ENCODE measurements at places on chromosomes 6 and 20.
A peak's percentile ranks its signal among the peaks of the same experiment; 100 is the strongest.

DNA sequence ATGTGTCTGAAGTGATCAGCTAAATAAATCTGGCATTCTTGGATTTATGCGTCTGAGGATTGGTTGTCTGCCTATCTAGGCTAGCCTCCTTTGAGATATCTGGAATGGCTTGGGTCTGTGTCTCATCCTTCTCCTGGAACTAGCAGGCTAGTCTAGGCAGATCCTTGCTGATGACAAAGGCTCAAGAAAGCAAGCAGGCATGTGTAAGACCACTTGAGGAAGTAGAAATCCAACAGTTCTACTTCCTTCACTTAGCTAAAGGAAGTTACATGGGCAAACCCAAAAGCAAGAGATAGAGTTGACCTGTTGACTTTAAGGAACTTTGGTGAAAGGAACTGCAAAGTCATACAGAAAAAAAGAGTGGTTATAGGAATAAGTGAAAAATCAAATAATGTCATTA lies 672.6 kb downstream of the MAFB start:
- no peaks in the 10 kb centered on the region for H3K36me3 ChIP-seq
- H3K4me3 ChIP-seq, result no peak overlapping the region
- no peak for DNase-seq
- peak overlapping the region; percentile 2 for H3K27ac ChIP-seq
- no peaks in the 10 kb centered on the region for H3K27me3 ChIP-seq
- H3K4me1 ChIP-seq, result no peaks in the 10 kb centered on the region

DNA sequence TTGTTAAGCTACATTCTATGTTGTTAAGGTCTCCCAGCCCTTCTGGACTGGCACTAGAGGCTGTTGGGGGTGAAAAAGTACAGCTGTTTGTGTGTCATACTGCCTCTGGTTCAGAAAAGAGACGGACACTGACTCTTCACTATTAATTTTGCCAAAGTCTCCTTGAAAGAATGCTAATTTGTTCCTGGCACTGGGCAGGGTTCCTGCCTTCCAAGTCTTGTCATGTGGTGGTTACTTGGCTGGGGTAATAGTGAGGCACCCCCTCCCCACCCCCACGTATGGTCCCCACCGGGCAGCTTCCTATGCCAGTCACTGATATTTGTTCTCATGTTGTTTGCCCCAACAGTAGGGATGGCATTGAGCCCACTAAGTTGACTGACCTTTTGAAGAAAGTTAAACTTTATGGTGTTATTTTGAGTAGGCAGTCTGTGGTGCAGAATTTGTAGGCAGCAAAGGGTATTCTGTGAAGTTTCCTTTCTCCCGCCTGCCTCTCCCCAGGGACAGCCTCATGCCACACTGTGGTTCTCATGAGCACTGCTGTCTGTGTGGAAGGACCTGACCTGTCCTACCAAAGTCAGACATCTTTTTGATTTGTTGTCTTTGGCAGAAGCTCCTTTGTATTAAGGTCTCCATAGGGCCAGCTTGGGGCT lies 8.7 kb downstream of the CDS2 start:
- H3K4me3 ChIP-seq, result no peak overlapping the region
- H3K4me1 ChIP-seq, result peaks cover 3% of the 10 kb centered on the region

GRCh38 chr20:46013322-46013828 lies 4.7 kb downstream of the MMP9 start:
- peaks cover 14% of the 10 kb centered on the region for H3K4me1 ChIP-seq
- H3K27ac ChIP-seq, result no peak overlapping the region
- H3K4me3 ChIP-seq, result no peak overlapping the region
- no peak for DNase-seq
- peaks cover 32% of the 10 kb centered on the region for H3K27me3 ChIP-seq

GRCh38 chr6:101747160-101747559 lies 353.7 kb downstream of the GRIK2 start:
- no peaks in the 10 kb centered on the region for H3K4me1 ChIP-seq
- DNase-seq, result no peak
- no peak overlapping the region for H3K4me3 ChIP-seq
- no peak overlapping the region for H3K27ac ChIP-seq

- H3K27me3 ChIP-seq, result no peaks in the 10 kb centered on the region
- no peak for DNase-seq
Measured at GRCh38 chr6:127457456-127458064, 1.6 kb downstream of the KIAA0408 start.

- no peak for DNase-seq
- peak overlapping the region; percentile 76 for H3K27ac ChIP-seq
- no peaks in the 10 kb centered on the region for H3K36me3 ChIP-seq
- no peaks in the 10 kb centered on the region for H3K27me3 ChIP-seq
- H3K4me3 ChIP-seq, result no peak overlapping the region
Measured at GRCh38 chr20:44720997-44721784, 6.0 kb downstream of the CCN5 start.

DNA sequence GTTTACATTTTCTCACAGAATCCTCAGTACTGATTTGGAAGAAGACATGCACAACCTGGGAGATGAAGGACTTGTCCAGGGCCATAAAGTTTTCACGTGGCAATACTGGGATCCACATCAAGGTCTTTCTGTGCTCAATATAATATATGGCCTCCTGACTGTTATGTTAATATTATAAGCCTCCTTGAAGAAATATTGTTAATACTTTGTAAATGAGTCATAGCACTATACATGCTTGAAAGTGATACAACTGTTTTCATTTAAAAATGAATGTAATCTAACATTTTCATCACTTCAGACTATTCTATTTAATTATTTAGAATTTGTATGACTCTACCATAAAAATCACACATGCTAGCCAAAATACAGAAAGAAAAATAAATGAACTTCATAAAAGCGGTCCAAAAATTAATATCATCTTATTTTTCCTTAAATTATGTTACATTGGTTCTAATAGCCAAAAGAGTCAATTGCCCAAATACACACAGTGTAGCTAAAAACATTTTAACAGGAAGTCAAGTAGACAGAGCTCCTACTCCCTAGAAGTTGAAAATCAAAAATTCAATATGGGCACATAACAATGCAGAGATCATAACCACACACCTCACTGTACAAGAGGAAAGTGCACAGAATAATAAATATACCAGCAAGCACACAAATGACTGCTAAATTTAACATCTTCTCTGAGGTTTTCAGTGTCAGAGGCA lies 188.0 kb upstream of the HDDC2 start:
- no peaks in the 10 kb centered on the region for H3K27me3 ChIP-seq
- H3K27ac ChIP-seq, result no peak overlapping the region
- no peak overlapping the region for H3K4me3 ChIP-seq
- DNase-seq, result no peak

DNA sequence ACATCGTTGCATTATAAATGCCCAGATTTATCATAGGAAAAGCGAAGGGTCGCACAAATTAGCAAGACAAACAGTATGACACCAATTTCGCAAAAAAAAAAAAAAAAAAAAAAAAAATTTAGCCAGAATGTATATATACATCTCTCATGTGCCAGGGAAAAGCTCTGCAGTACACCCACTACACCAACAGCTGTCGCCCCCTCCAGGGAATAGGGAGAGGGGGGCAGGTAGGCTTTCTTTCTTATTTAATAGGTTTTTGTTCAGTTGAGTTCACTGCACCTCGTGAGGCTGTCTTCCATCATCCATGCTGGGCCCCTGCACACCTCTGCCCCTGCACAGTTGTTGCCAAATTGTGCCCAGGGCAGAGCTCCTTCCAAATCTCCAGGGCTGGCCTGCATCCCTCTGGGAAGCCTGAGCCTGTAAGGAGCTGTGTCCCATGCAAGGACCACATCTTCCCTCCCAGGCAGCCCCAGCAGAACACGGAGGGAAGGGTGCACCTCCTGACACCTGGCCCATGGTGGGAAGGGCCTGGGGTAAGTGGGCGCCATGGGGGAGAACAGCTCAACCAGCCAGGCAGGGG lies 85.4 kb downstream of the NINL start:
- no peak overlapping the region for H3K27ac ChIP-seq
- H3K27me3 ChIP-seq, result no peaks in the 10 kb centered on the region
- no peaks in the 10 kb centered on the region for H3K4me1 ChIP-seq
- H3K36me3 ChIP-seq, result no peaks in the 10 kb centered on the region

GRCh38 chr6:133408132-133408531 lies 167.0 kb downstream of the EYA4 start:
- no peak overlapping the region for H3K27ac ChIP-seq
- DNase-seq, result no peak
- no peaks in the 10 kb centered on the region for H3K4me1 ChIP-seq
- no peaks in the 10 kb centered on the region for H3K36me3 ChIP-seq
- H3K4me3 ChIP-seq, result no peak overlapping the region

All from esophagus squamous epithelium (tissue), 5 donors.